Fibroblast of lung (primary cell): ENCODE measurements at places on chromosomes 11 and 22. TPM values are rescaled to one million over a fixed set of nuclear protein-coding genes. Genes with fewer than 3 reads are reported as not detected.
A peak's percentile ranks its signal among the peaks of the same experiment; 100 is the strongest.

GRCh38 chr22:35437049-35437448 is 37.1 kb downstream of the MCM5 start:
- no peak for DNase-seq
- H3K4me1 ChIP-seq, result no peaks in the 10 kb centered on the region
- no peak overlapping the region for H3K27ac ChIP-seq

- H3K36me3 ChIP-seq, result no peaks in the 10 kb centered on the region
- no peak overlapping the region for H3K27ac ChIP-seq
- no peak overlapping the region for H3K4me3 ChIP-seq
- no peaks in the 10 kb centered on the region for H3K4me1 ChIP-seq
- no peaks in the 10 kb centered on the region for H3K27me3 ChIP-seq
Measured at GRCh38 chr11:44270403-44271273, 39.3 kb downstream of the ALX4 start.

GRCh38 chr11:31830406-31830805 is 19.3 kb upstream of the PAX6 start:
- DNase-seq, result no peak
- H3K27me3 ChIP-seq, result peaks cover 45% of the 10 kb centered on the region
- H3K27ac ChIP-seq, result no peak overlapping the region
- no peaks in the 10 kb centered on the region for H3K36me3 ChIP-seq
- H3K4me1 ChIP-seq, result no peaks in the 10 kb centered on the region

The SIK2 gene
- 11.0 and 16.3 TPM in 2 replicates for total RNA-seq

GRCh38 chr11:32032478-32032877 is 58.4 kb upstream of the RCN1 start:
- DNase-seq, result peak; percentile 12
- peak overlapping the region; percentile 55 for H3K27ac ChIP-seq
- H3K36me3 ChIP-seq, result no peaks in the 10 kb centered on the region
- H3K4me3 ChIP-seq, result no peak overlapping the region

DNA sequence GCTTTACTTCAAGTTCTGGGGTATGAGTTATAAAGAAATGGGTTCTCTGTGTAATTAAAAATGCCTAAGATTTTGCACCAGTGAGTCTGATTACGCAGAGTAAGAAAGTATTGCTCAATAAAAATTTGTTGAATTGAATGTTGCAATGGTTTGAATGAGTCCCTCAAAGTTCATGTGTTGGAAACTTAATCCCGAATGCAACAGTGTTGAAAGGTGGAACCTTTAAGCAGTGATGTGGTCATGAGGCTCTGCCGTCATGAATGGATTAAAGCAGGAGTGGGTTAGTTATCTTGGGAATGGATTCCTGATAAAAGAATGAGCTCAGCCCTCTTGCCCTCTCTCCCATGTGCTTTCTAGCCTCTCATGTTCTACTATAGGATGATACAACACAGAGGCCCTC is 52.6 kb upstream of the SESN3 start:
- peak; percentile 19 for DNase-seq
- H3K4me1 ChIP-seq, result no peaks in the 10 kb centered on the region
- H3K36me3 ChIP-seq, result no peaks in the 10 kb centered on the region
- H3K27me3 ChIP-seq, result peaks cover 2% of the 10 kb centered on the region
- H3K27ac ChIP-seq, result no peak overlapping the region

DNA sequence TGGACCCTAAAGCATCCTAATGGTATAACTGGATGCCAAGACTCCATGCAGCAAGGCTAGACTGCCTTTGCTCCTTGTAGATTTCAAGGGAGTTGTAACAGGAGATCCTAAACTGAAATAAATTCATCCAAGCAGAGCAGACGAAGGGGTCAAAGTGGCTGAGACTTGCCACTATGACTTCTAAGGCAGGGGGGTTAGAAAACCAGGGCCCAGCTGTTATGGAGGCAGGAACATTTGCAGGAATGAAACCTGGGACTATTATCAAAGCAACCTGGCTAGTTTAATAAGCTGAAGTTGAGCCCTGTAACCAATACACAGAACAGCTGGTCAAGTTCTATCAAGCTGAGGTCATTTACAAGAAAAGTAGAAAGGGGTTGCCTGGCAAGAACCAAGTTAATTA is 122.2 kb upstream of the TRPC6 start:
- H3K4me3 ChIP-seq, result no peak overlapping the region
- H3K4me1 ChIP-seq, result peaks cover 2% of the 10 kb centered on the region
- H3K27me3 ChIP-seq, result no peaks in the 10 kb centered on the region
- no peak overlapping the region for H3K27ac ChIP-seq
- no peaks in the 10 kb centered on the region for H3K36me3 ChIP-seq

The PRDM11 gene
- 3.9 and 4.0 TPM in 2 replicates for total RNA-seq
